ENCODE measurements at places on chromosomes 16 and 17.

DNA sequence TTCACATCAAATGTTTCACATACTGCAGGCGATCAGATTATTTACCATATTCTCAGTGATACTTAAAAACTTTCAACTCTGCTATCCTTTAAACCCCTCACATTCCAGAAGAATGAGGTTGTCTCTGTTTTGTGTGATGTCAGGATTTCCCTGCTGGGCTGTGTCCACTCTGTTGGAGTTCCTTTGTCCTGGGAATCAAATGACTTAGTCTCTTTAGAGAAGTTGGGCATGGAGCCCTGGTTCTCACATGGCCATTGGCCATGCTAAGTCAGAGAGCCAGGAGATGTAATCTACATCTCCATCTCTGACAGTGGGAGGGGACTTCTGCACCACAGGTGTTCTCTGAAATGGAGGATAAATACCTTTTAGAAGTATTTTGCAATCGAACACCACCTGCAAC is 205.1 kb upstream of the MAF start:
- no peak for DNase-seq

DNA sequence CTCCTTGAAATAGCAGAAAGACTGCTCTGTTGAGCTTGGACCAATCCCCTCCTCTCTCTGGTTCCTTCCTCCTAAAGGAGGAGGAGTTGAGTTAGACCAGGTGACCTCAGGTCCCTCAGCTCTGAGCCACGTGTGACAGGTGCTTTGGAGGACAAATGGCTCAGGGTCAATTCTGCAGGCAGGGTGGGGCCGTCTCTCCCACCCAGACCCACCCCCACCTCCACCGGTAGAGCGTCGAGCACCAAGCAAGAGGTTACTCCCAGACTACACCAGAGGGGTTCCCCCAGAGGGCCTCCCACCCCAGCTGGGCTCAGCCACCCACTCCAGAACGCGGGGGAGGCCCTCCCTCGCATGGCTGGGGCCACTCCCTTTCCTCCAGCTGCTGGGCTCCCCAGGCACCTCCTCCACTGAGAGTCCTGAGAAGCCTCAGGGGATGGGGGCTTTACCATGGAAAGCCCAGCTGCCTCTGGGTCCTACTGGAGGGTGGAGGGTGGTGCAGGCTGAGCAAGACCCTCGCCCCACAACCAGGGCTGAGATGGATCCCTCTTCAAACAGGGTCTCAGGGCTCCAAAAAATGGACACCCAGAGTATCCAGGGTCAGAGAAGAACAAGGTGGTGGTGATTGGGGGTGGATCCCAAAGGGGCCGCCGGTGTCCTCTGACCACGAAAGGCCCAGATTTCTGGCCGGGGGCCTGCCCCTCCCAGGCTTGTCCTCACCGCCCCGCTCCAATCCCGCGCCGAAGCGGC is 7.6 kb downstream of the MYO1C start:
- peak; percentile 56 for DNase-seq

GRCh38 chr17:45143767-45144198 is 4.5 kb upstream of the HEXIM1 start:
- DNase-seq = no peak

GRCh38 chr17:34736611-34737010 is 157.2 kb downstream of the TMEM132E start:
- no peak for DNase-seq

DNA sequence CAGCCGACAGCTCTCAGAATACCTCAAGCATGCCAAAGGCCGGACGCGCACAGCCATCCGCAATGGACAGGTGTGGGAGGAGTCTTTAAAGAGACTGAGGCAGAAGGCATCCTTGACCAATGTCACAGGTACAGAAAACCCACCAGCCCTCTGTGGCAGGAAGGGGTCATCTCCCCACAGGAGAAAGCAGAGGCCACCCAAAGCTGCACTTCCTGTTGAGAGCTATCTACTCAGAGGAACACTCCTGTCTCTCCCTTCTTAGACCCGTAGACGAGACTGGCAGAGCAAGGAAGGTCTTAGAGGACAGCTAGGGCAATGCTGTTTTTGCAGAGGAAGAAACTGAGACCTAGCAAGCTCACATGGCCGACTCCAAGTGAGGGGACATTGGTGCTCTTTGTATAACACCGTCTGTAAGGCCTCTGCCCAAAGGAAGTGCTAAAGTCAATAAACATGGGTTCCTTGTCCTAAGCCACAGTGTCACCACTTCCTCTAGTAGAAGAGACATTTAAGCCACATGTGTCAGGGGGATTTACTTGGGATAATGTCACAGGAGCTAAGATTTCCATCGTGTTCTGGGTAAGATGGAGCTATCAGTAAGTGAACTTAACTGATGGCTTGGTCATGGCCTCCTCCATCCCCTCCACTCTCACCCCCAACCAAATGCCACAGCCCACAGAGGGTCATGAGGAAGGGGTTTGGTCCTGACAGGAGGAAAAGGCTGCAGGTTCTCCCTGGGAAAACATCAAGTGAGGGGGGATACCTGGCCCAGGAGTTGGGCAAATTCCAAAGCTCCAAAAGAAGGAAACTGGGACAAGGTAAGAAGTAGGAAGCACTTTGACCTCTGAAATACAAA is 9.4 kb downstream of the LPO start:
- DNase-seq = no peak

DNA sequence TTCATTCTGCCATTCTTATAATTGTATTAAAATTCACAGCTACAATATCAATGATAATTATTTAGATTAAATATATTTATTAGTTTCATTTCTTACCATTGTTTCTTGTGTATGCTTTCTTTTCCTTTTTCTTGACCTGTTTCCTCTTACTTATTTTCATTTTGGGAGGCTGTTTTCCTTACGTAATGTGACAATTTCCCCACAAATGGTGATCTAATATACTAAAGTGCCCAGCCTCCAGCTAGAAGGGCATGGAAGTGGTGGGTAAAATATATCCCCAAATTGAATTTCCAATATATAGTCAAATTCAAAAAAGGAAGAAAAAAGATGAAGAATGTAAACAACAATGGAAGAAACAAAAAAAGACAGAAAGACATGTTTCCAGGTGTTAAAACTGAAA is 1.5 kb upstream of the ABCA6 start:
- no peak for DNase-seq

GRCh38 chr17:50292465-50292864 is 18.2 kb downstream of the TMEM92 start:
- DNase-seq = no peak

DNA sequence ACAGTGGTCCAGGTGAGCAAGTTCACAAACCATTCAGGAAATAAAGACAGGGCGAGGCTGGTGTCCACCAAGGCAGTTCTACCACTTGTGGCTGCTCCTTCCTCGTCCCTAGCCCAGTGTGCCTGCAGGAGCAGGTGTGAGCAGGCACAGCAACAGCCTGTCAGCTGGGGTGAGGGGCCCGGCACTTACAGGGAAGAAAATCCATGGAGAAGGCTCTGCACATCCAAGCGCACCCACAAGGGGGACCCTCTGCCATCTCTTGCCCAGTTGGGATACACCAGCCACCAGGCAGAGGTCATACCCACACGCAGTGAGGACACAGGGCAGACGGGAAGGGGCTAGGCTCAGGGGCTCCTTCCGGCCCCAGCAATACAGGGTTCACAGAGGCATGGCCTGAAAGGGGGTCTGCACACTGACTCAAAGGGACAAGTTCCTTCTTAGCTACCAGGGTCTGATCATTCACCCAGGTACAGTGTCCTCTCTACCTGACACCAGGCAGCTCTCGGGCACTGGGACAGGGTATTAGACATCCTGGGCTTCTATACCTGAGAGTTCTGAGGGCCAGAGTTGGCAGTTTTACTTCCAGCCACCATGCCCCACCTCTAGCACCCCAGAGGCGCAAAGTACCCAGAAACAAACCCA is 27.0 kb downstream of the CDIP1 start:
- DNase-seq = peak; percentile 67

DNA sequence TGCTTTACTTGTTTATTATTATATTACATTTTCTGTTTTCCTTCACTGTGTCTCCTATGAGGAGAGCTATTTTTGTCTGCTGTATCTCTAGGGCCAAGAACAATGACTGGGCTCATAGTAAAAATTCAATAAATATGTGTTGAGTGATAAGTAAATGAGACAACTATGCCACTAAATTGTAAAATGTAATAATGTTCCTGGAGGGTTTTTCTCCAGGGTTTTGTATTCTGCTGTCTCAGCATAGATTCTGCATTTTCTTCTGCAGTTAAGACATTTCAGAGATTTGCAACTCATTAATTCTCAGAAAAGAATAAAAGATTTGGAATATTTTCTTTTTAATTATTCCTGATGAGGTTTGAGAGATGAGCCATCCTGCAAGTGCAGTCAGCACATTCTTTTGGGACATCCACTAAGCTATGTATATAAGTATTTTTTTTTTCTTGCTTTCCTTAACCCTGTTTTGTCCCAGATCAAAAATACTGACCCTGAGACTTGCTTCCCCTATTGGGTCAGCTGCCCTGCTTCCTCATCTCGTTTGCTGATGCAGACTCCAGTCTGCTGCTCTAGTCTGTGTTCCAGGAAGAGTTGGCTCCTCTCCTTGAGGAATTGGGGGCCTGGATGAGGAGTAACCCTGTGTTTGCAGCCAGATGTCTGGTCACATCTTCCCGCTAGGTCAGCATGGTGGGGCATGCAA is 122.9 kb downstream of the ABCA8 start:
- DNase-seq = no peak

DNA sequence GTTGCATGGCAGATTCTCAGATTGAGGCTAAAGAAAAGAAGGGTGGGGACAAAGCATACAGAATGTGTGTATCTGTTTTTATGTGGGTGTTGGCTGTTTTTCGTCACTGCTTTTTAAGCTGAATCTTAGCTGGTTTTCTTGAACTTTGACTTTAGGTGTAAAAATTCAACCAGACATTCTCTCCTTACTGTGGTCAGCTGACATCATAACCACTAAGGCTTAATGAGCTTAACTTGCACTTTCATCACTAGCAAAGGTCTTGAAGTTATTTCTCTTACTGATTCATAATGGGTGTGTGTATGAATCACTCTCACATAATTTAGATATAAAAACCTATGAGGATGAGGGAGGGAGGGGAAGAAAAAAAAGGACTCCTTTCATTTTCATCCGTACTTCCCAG is 4.0 kb upstream of the CDC6 start:
- DNase-seq = peak; percentile 93

DNA sequence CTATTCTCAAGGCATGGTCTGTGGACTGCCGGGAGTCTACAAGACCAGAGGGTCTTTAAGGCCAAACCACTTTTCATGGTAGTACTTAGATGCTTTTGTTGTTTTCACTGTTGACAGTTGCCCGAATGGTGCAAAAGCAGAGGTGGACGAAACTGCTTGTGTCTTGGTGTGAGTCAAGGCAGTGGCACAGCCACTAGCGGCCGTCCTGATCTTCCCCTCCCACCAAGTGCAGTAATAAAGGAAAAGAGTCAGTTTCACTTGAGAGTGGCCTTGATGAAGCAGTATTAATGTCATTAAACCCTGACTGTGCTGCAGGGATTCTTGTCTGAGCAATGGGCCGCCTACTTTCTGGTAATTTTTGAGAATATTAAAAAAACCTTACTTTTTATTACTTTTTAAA is 109.1 kb downstream of the PRKCA start:
- no peak for DNase-seq

GRCh38 chr16:81755915-81756614 is 23.0 kb upstream of the PLCG2 start:
- no peak for DNase-seq

- no peak for DNase-seq
These were observed 26.0 kb downstream of the TK2 start for GRCh38 chr16:66523861-66524354.

- no peak for DNase-seq
These were observed 54.7 kb downstream of the PGS1 start for GRCh38 chr17:78433013-78433727.

- peak; percentile 69 for DNase-seq
These were observed 21.5 kb upstream of the RFFL start for GRCh38 chr17:35084987-35085386.

DNA sequence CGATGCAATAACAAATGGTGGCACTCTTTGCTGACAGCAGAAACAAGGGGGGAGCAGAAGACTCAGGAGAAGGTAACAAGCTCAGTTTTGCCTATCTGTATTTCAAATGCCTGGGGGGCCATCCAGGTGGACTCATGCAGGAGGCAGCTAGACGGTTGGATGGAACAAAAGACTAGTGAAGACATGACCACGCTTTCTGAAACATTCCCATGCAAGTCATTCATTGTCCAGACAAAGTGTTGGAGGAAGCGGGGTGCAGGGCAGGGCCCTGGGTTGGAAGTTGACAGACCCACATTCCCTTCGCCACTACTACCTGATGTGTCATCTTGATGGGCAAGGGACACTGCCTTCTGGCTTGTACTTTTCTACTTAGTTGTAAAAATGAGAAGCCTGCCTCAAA is 29.8 kb upstream of the CRYBA1 start:
- no peak for DNase-seq

GRCh38 chr17:39729280-39729851 is 966 bp downstream of the MIEN1 start:
- DNase-seq = no peak

- no peak for DNase-seq
These were observed 19.8 kb upstream of the BBS2 start for GRCh38 chr16:56539656-56540055.

DNA sequence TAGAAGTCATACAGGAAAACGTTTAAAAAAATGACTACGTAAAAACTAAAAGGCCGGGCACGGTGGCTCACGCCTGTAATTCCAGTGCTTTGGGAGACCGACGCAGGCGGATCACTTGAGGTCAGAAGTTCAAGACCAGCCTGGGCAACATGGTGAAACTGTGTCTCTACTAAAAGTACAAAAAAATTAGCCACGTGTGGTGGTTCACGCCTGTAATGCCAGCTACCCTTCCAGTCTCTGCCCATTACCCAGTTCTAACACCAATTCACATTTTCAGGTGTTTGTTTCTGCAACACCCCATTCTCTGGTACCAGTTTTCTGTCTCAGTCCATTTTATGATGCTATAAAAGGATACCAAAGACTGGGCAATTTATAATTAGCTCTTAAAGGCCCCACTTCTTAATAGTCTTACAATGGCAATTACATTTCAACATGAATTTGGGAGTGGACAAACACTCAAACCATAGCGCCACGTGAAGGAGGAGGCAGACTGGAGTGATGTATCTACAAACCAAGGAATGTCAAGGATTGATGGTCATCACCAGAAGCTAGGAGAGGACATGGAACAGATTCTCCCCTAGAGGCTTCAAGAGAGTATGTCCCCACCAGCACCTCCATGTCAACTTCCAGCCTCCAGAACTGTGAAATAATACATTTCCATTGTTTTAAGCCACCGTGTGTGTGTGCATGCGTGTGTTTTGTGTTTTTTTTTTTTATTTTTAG is 791 bp upstream of the C17orf75 start:
- no peak for DNase-seq

DNA sequence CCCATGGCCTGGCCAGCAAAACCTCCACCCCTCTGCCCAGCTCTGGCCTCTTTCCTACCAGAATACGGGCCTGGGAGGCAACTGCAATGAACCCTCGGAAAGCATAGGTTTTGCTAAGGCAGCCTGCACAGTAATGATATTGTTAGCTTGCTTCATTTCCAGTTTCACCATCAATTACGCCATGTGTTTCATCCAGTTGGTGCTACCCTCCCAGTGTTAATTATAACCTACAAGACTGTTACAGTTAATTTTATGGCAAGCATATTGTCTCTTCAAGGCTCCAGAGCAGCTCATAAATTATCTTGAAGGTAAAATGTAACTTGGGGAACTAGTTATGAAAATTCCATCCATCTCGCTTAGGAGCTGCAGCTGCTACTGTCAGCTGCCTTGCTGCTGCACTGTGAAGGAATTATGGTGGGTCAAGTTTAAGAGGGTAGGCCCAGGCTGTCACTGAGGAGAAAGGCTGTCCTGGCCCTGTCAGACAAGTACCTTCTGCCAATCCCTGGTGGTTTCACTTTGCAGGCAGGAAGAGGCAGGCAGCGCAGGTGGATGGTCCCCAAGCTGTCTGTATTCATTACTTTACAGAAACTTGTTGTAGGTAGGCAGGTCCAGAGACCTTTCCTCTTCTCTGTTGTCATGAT is 242.9 kb downstream of the FTO start:
- no peak for DNase-seq

All from ACHN (cell line).